ENCODE measurements at places on chromosomes 5 and 9.

DNA sequence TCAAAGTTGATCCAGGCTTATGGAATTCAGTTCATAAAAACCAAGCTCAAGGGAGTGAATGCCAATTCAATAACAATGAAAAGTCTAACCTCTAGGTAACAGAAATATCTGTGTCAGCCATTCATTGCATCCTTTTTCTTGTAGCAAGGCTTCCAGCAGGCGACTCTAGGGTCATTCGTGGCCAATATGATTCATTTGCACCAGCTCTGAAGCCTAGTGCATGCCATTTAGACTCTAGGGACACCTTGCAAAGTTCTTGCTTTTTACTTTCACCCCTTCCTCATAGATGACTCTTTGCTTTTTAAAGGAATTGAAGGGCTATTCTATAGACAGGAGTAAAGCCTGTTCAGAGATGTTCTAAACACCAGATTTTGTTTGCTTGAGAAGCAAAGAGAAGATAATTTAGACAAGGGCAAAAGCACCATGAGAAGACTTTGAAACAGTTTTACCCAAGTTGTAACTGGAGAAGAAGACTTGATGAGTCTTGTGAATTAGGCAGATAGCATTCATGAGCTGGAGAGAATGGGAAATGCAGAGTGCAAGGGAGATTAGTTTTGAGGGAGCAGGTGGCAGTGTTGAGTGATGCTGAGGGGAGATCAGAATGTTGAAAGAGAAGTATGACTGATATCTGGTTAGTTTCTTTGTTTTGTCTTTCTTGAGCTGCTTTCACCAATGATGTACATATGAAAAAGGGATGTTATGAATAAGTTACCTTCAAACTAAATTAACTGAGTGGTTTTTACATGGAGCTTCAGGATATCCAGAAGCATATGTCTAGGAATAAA is 94.5 kb downstream of the F2RL2 start:
- DNase-seq = peak; percentile 46

DNA sequence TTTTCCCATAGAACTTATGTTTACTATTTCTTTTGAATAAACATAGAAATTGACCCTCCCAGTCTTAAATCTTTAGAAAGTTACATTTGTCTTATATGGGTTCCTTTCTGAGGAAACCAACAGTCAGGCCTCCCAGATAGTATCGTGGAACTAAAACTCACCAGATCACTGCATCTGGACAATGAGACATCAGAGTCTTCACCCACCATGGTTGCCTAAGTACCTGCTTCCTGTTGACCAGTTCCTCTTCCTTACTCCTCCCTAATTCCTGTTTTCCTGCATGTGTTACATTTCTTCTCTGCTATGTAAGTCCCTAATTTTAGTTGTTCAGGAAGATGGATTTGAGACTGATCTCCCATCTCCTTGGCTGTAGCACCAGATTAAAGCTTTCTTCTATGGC is 462.2 kb downstream of the DIRAS2 start:
- no peak for DNase-seq

GRCh38 chr5:160271396-160271795 is 41.0 kb downstream of the CCNJL start:
- DNase-seq = no peak

DNA sequence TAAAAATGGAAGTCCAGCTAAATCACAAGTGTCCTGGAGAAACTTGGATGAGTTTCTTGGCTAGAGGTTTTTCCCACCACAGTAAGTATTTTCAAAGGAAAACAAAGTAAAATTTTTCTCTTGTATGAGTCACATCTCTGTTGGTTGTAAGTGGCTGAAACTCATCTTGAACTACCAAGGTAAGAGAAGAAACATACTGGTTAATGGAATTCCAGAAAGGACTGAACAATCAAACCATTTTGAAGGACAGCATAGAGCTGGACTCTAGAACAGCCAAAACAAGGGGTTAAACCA is 102.8 kb upstream of the CDKN2B start:
- no peak for DNase-seq

- no peak for DNase-seq
Measured at GRCh38 chr9:127720031-127720864, 4.4 kb downstream of the TTC16 start.

DNA sequence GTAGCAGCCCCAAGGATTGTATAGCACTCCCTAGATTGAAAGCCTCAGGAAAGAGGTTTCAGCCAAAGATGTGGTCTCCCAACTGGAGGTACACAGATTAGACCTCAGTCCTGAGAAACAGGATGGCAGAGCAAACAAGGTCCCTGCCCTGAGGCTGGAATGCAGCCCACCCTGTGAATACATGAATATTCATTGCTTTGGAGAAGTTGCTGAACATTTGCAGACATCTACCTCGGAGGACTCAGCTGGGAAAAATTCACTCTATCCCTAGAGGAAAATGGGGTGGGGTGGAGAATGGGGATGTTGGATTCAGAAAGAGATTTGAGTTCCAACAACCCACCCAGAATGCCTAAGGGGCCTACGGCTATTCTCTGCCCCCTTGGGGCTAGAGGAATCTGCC is 129.4 kb downstream of the SLIT3 start:
- no peak for DNase-seq

DNA sequence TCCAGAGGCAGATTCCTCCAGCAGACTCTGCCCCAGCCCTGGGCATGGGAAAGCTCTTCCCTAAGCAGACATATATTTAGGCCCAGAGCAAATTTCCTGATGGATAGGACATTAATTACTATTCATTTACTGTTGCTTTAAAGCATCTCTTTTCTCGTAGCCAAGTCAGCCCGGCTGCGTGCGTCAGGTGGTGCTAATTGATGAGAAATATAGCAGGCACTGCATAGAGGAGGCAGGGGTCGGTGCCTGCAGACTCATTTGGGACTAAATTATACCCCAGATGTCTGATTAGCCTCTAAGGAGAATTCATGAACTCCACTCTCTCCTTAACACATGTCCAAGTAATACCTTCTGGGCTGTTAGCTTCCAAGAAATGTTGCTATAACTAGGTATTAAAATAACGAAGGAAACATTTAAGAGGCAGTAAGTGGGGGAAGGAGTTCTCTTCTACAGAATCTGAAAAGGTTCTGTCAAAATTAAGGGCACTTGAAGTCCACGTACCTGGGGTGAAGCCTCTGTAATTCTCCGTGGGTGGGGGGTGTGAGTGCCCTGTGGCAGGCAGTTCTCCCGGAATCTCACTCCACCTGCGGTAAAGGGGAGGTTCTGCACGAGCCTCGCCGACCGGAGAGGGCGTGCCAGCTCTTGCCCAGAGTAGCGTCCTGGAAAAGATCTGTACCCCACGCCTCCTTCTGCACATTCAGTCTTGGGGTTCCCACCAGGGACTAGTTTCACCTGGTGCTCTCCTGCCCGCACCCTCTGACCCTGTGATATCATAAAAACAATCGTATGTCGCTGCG is 115.9 kb upstream of the FCN2 start:
- DNase-seq = no peak

DNA sequence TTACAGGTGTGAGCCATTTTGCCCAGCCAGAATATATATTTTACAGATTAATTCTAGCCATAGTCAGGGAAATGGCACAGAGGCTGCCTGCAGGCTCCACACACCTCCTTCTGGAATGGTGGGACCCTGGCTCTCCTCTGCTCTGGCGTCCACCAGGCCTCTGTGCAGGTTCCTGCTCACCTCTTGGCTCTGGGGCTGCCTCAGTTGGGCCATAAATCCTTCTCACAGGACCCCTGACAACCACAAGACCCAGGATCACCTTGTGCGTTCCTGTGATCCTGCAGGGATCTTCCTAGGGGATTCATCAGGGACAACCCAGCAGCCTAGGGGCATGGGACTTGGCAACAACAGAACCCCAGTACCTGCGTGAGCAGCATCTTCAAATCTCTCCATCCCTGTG is 93.0 kb upstream of the FSTL4 start:
- no peak for DNase-seq

DNA sequence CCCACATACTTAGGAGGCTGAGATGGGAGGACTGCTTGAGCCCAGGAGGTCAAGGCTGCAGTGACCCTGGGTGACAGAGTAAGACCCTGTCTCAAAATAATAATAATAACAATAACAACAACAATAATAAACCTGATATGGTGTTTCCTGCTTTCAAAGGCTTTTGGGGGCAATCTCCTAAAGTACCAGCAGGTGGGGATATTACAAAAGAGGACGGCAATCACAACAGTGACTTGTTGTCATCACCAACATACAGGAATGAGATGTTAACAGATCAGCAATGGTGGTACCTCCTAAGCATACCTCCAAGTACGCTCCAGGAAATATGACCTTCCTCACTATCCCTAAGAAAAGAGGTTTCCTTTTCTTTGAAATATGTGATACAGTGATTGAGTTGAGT is 91.1 kb upstream of the RNF180 start:
- DNase-seq = peak; percentile 35

DNA sequence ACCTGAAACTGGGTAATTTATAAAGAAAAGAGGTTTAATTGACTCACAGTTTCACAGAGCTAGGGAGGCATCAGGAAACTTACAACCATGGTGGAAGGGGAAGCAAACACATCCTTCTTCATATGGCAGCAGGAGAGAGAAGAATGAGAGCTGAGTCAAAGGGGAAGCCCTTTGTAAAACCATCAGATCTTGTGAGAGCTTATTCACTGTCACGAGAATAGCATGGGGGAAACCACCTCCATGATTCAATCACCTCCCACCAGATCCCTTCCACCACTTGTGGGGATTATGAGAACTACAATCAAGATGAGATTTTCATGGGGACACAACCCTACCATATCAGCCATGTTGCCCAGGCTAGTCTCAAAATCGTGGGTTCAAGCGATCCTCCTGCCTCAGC is 143.4 kb downstream of the FGF18 start:
- DNase-seq = no peak

- no peak for DNase-seq
Measured at GRCh38 chr9:78123808-78124207, 92.2 kb upstream of the GNAQ start.

DNA sequence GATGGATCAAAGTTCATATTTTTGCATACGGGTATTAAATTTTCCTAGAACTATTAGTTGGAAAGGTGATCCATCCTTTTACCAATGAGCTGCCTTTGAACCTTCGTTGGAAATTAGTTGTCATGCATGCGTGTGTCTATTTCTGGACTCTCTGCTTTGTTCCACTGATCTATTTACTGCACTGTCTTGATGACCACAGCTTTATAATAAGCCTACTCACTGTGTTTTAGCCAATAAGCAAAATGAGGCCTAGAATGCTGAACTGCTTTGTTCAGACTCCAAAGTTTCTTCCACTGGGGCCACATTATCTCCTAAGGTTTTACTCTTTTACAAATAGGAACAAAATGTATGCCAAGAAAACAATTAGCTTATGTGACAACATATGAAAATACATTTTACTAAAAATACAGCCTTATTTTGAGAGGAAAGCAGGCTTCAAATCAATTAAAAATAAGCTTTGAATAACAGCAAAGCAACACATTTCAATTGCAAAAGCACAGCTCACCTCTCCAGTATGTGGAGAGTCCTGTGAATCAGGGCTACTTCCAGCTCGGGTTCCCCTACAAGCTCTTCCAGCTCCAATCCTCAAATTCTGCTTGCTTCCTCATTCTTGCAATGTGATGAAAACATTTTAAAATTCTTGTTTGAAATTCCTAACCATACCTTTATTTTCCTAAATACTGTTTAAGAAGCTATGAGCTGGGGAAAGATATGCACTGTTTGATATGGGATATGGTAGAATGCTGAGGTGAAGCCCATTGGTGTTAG is 72.0 kb downstream of the RETREG1 start:
- DNase-seq = no peak

DNA sequence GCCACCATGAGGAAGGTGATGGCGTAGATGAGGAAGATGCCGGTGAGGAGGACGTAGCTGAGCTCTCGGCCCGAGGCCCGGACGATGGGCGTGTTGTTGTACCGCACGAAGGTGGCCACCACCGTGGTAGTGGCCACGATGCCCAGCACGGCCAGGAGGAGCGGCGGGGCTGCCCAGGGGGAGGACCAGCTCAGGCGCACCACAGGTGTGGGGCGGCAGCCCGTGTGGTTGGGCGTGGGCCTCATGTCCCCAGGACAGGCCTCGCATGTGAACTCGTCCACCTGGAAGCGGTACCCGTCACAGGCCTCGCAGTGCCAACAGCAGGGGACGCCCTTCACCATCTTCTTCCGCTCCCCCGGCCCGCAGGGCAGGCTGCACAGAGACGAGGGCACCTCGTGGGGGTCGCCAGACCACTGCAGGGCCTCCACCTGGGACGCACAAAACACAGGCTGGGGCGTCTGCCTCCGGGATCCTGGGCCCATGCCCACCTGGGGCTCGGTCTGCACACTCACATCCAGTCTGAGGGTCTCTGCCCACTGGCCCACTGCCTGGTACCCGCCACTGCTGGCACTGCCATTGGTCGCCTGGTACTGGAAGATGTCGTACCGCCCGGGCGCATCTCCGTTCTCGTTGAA is 8.7 kb downstream of the GRM6 start:
- DNase-seq = no peak

DNA sequence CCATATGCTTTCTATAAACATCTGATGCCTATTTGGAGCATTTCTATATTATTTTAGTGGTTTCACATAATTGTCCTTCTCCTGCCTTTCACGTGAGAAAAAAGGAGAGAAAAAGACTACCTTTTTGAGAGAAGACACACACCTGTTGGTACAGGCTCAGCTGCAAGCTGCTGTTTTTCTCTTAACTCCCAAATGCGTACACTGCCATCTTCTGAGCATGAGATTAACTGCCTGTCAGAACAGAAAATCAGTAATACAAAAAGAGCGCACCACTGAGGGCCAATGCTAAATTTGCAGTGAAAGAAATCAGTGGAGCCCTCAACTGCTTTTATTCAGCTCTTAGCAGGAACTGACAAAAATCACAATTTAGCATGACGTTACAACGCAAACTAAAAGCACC is 54.9 kb downstream of the WDR41 start:
- DNase-seq = no peak

GRCh38 chr9:77747163-77747562 is 99.0 kb upstream of the GNA14 start:
- no peak for DNase-seq

- peak; percentile 45 for DNase-seq
Measured at GRCh38 chr9:19127871-19128500, 694 bp upstream of the PLIN2 start.

DNA sequence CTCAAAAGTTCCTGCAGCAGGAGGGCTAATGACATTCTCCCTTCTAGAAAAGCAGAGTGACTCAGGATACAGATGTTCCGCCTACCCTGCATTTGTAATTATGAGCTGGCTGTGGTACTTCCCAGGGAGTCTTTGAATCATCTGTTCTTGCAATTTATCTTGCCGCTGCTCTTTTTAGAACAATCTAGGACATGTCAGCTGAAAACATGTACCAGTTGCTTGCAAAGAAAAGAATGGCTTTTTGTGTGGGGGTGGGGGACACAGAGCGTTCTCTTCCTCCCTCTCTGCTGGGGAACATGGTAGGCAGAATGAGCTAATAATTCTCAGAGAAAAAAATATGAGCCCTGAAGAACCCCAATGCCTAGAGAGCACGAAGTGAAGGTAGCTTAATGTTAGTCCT is 51.7 kb upstream of the TUT7 start:
- DNase-seq = no peak

DNA sequence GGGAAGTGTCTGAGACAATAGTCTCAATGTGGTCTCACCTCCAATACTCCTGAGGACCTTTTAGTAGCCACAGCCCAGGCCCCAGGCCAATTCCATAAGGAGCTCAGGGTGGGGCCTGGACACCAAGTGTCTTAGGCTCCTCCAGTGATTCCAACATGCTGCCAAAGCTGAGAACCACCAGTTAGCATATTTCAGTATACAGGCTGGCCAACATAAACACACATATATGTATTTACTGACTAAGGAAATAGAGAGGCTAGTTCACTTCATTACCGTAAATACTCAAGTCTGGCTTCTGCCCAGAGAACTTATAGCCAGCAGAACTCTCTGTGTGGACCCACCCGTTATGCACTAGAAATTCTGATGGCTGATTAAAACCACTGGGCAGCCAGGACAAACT is 24.1 kb downstream of the S1PR3 start:
- no peak for DNase-seq

GRCh38 chr5:132777209-132778069 is at the start of gene SEPTIN8:
TSS of gene SEPTIN8 (minus strand) at chr5:132777239. CDS start at chr5:132777137, 102 bp downstream.
- DNase-seq = peak; percentile 35
